ENCODE measurements at places on chromosomes 6 and 20.

GRCh38 chr6:11419763-11420453, 117.6 kb upstream of the TMEM170B start:
- no peak for DNase-seq

DNA sequence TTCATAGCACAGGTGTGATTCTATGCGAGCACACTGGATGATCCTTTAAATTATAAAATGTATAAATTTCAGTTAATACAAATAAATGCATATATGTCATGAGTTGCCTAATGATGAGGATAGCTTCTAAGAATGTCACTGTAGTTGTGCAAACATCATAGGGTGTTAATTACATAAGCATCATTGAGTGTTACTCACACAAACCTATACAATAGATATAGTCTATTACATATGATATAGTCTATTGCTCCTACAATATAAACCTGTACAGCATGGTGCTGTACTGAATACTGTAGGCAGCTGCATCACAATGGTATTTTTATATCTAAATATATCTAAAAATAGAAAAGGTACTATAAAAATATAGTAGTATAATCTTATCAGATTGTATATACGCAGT, 159.0 kb downstream of the PTPRK start:
- DNase-seq, result no peak

- no peak for DNase-seq
Observed at GRCh38 chr6:82506526-82506925, 142.9 kb downstream of the TPBG start.

GRCh38 chr6:121216928-121217327, 117.4 kb downstream of the TBC1D32 start:
- no peak for DNase-seq

GRCh38 chr6:111573892-111574797, 31.5 kb downstream of the TRAF3IP2 start:
- DNase-seq, result no peak

- no peak for DNase-seq
Observed at GRCh38 chr6:56435326-56435725, 187.9 kb upstream of the COL21A1 start.

DNA sequence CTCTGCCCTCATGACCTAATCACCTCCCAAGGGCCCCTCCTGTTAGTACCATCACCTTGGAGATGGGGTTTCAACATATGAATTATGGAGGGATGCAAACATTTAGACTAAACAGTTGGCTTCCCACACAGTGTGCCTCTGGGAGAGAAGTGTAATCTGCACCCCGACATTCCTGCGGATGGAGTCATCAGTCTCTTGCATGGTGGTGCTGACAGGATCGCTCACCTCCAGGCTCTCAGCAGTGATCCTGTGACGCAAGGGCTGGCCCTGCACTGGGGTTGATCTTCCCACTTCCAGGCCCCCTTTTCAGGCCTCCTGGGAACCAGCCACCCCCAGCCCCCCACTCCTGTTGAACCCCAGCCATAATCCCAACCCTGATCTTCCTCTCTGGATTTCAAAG, 16.0 kb upstream of the PI16 start:
- DNase-seq, result no peak

GRCh38 chr20:49435639-49436038, 46.8 kb downstream of the KCNB1 start:
- no peak for DNase-seq

DNA sequence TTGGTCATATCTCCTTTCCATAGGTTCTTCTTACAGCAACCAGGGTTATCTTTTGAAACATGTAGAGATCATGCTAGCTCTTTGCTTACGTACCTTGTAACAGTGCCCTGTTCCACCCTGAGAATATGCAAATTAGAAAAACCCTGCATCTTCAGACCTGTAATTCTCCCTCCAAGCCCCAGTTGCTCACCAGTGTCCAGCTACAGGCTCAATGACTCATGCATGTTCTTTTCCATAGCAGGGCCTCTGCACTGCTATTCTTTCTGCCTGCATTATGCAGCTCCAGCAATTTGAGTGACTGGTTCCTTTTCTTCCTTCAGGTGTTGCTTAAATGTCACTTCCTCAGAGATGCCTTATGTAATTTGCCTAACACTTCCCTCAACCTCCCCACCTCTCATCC, 636.2 kb downstream of the KHDRBS2 start:
- DNase-seq, result no peak

DNA sequence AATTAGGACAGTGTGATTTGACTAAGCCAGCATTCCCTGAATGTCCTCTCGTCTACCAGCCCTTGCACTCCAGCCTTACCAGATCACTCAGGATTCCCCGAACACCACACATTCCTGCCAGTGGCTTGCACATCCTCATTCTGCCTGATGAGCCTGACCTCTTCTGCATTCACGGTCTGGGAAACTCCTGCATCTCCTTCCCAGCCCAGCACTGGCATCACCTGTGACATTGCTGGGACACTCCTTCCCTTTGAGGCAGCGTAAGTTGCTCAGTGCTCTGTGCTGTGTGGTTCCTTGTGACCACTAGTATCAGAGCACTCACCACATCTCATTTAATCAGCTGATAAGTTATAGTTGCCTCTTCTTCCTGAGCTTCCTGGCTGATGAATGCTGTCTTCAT, 17.3 kb downstream of the NCOA7 start:
- DNase-seq, result no peak

- no peak for DNase-seq
Observed at GRCh38 chr20:51861726-51862466, 59.6 kb upstream of the SALL4 start.

- DNase-seq, result no peak
Observed at GRCh38 chr20:31661625-31662371, 24.1 kb downstream of the COX4I2 start.

DNA sequence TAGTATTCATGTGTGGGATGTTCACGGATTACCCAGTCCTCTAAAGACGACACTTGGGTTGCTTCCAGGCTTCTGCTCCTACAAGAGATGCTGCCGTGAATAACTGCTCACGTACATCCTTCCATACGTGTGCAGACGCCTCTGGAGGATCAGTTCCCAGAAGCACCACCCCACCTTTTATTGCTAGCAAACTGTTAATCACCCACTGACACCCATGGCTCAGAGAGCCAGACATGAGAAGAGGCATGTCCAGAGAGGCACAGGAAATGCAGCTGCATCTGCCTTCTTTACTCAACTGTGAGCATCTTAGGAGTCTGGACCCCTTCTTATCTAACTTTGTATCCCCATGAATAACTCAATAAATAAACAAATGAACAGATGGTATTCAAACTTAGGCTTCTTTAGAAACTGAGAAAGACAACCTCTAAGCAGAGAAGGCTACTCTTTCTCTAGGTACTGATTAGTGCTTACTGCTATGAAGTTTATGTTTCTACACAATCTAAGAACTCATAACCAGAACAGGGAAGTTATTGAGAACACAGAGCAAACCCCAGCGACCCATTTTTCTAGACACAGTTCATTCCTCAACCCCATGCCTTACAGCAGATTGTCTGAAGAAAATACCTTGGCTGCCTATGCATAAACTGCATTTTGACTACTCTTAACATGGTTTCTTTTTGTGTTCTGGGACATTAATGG, 228.7 kb upstream of the RREB1 start:
- DNase-seq, result no peak

GRCh38 chr20:50558483-50558925, 48.3 kb downstream of the PTPN1 start:
- no peak for DNase-seq

- no peak for DNase-seq
Observed at GRCh38 chr6:80488190-80488589, 381.7 kb downstream of the BCKDHB start.

GRCh38 chr20:41110930-41111577, 26.3 kb upstream of the PLCG1 start:
- DNase-seq, result no peak

DNA sequence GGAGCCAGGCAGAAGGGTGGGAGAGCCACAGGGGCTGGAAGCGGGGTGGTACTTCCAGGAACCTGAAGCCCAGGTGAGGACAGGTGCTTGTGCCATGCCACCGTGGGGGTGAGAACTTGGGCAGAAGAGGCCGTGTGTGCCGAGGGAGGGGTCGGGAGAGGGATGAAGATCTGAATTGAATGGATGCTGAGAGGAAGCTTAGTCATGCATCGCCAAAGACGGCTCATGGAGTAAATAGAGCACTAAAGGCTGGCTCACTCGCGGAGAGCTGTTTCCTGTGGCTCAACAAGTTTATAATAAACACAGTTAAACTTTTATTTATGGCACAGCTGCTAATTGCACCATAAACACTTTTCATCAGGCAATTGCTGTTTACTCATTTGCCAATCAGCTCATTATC, 21.7 kb upstream of the MYT1 start:
- no peak for DNase-seq

DNA sequence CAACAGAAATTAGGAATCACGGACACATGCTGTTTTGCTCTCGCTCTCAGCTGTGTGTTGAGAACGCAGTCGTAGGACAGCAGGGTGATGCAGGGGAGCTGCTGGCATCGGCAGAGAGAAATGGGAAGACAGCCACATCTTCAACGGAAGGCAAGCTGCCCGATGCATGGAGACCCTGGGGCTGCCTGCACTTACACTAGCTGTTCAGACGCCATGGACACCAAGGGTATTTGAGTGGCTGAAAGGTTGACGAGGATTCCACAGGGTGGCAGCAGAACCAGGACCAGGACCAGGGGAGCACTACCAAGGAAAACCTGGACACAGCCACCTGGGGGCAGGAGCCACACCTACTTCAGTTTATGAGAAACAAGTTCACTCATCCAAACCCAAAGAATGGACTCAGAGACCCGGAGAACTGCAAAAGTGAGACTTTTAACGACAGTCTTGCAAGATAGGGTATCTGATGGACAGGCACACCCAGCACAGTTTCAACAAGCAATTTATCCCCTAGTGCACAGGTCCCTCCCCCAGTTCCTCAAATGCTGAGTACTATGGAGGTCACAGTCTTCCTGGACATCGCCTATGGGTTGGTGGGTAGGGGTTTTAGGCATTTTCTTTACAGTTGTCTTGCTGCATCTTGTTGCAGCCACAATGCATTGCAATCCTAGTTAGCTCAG, 56.3 kb upstream of the ENTPD6 start:
- peak; percentile 59 for DNase-seq

GRCh38 chr6:96235927-96236326, 220.2 kb downstream of the FUT9 start:
- DNase-seq, result no peak

DNA sequence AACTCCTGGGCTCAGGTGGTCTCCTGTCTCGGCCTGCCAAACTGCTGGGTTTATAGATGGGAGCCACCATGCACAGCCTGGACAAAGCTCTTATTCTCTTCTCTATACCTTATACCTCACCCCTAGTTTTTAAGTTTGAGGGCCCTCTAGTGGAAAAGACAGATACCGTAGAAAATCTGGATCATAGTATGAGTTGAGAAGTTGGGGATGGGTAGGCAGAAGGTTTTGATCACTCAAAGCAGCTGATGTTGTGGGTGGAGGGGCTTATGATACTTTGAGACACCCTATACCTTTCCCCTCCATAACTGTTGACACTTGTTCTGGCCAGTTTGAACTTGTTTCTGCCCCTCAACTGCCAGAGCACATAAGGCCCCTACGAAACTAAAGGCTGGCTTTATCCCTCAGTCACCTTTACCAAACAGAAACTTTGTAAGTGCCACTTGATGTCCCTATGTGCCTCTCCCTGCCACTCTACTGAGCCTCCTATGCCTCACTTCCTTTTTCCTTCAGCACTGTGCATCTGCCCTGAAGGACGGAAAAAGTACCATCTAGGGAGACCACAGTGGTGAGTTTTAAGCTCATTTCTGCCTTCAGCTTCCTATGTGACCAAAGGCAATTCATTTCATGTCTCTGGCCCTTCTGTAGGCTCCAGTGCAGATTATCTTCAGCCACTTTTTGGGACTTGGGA, 28.6 kb downstream of the RALY start:
- DNase-seq, result no peak

- no peak for DNase-seq
Observed at GRCh38 chr6:118971682-118972081, 36.7 kb upstream of the MCM9 start.

- DNase-seq, result peak; percentile 92
Observed at GRCh38 chr6:3825851-3826581, 23.2 kb upstream of the FAM50B start.

DNA sequence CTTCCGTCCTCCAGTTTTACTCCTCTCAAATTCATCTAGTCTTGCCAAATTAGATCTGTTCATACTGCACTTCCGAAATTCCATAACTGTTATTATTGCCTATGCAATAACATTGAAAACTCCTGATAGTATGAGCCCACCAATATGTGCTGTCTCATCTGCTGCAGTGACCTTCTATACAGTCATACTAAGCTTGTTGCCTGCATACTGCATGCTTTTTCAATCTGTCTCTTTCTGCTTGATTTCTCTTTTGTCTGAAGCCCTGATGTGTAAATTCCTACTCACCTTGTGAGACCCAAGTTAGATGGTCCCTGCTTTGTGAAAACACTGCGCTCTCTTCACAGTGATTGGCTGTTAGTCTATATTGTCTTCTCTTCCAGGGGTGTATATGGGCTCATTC, 1.1 kb downstream of the TBP start:
- no peak for DNase-seq

DNA sequence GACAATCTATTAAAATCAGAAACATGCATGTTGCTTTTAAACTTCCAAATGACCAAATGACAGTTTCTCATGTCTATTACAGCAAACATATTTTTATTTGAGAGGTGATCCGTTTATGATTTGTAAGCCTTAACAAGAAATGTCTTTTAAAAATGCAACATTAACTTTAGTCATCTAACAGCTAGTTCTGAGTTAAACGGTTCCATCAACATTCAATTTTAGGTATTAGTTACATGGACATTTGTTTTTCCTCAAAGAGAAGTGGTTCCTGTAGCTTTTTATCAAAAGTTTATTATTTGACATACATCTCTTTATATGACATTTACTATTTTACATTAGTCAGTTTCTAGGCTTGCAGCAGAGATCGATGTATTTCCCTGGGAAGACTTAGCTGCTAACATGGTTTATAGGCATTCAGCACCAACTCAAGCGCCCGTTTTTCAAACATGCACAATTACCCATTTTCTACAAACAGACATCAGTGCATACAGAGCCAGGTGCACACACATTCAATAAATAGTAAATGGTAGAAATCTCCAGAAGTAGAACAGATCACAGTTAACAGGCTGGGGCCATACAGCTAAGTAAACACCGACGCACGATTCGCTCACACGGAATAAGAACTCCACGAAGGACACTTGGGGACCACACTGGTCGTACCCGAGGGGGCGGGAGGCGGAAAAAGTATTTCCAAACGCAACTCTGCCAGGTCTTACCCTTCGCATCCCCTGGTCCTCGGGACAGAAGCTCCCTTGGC, 882 bp downstream of the CNR1 start:
- DNase-seq, result no peak

- no peak for DNase-seq
Observed at GRCh38 chr20:10194166-10194565, 24.5 kb upstream of the SNAP25 start.

- DNase-seq, result no peak
Observed at GRCh38 chr6:74519163-74519562, 686.7 kb downstream of the COL12A1 start.

DNA sequence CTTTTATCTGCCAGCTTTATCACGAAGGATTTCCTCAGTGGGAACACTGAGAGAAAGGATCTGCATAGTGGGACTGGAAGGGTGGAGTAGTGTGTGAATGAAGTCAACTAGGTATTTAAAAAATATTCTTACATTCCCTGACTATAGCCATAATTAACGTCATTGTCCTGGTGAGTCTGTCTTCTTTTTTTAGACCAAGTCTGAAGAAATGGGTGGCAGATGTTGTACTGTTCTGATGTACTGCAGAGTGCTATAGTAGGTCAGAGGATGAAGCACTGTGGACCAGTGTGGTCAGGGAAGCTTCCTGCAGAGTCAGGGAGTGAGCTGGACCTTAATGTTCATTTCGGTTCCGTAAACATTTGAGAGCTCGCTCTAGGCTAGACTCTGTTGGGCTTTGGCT, 11.9 kb downstream of the TULP4 start:
- no peak for DNase-seq

- no peak for DNase-seq
Observed at GRCh38 chr6:163712566-163712961, 298.0 kb downstream of the QKI start.

Data from LNCaP clone FGC (cell line).